ENCODE measurements at places on chromosomes 2 and 18.

DNA sequence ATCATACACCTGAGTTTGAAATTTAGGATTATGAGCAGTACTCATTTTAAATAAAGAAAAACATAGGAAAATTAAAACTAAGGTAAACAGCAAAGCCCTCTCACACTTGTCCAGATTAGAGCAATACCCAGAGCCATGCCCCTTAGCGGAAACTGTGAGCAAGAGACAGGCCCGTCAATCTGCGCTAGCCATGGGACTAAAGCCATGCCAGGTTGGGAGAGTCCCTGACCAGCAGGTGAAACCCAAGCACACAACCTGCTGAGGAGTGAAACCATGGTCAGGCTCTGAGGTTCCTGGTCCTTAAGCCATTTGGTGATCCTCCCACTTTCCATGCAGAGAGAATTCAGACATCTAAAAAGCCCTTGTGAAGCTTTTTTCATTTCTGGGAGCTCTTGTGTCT is 494.3 kb downstream of the STK39 start:
- no peak for DNase-seq

GRCh38 chr18:27447930-27448329 is 262.8 kb upstream of the CHST9 start:
- DNase-seq, result no peak

DNA sequence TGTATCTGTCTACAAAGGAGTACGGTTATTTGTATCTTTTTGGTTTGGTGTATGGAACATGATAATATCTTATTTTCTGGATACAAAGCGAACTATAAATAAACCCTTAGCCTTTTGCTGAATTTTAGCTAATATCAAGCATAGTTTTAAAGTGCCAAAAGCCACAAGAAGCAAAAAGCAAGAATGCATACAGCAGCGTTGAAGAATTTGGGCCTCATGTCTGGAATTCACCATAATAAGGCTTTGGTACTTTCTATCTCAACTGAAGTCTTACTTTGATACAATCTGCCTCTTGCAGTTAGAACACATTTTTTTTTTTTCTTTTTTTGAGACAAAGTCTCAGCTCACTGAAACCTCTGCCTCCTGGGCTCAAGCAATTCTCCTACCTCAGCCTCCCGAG is 151.5 kb downstream of the ERBB4 start:
- DNase-seq, result peak; percentile 54

GRCh38 chr18:9851511-9851910 is 34.3 kb upstream of the TXNDC2 start:
- DNase-seq, result no peak

GRCh38 chr2:188582211-188582610 is 290.5 kb downstream of the GULP1 start:
- DNase-seq, result peak; percentile 20

Measured in AG10803 (cell line).